ENCODE measurements at places on chromosomes 13 and 19.

DNA sequence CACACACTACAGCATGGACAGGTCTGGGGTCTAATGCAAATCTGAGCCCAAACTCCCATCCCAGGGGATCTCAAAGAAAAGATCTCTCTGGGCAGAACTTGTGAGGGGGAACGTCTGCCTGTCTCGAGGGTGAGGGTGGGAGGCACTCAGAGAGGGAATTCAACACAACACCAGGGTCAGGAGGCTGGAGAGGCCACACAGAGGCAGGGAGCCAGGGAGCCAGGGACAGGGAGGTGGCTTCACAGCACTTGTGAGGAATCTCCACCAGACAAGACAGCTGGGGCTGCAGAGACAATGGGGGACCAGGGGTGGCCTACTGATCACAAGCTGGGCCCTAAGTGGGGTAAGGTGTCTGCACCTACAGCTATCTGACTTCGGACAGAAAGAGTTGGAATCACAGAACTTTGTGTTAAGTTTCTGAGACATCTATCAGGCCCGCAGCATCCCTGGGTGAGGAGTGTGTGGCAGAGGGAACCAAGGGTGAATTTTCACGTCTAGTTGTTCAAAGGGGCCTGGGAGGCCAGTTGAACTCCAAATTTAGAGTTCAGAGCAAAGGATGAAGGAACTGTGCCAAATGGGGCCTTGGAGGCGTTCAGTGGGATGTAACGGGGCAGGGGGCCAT, 12.7 kb upstream of the AKAP8L start:
- DNase-seq = no peak

DNA sequence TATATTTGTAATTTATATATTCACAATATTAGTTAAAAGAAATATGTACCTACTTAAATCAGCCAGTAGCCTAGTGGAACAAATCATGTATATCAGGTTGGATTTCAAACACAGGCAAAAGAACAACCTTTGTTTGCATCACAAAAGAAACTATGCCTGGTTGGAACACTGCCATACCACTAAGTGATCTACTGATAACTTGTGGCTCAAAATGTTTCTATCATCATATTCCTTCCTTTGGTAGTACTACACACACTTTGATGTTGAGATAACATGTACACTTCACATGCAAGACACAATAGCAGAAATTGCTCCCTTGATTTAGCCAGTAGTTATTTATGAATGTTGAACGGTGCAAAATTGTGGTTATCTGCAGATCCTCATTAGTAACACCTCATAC, 146.0 kb upstream of the GPC6 start:
- DNase-seq = no peak

GRCh38 chr13:41495044-41495443, 37.7 kb downstream of the RGCC start:
- no peak for DNase-seq

DNA sequence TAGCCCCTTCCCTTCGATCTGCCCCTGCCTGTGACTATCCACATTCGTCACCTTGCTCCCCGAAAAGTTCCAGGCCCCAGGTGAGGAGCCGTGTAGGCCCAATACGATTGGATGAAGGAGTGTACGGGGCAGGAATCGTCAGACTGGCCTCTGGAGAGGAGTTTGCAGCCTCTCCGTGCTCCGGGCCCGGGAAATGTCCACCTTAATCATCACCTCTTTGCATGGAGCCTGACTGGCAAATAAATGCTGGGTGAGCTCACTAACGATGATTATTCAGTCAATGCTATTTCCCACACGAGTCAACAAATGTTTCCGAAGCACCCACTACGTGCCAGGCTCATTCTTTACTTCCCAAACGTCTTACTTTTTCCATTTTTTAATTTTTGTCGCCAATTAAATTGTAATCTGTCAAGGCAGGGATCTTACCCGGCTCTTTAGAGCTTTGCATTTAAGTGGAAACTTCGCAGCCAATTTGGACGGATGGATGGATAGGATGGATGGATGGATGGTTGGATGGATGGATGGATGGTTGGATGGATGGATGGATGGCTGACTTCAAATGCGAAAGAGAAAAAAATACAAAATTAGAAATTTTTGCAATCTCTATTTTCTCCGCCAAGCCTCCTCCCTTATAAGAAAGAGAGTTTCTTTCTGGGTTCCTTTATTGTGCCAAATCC, 45.8 kb downstream of the TGDS start:
- DNase-seq = no peak

DNA sequence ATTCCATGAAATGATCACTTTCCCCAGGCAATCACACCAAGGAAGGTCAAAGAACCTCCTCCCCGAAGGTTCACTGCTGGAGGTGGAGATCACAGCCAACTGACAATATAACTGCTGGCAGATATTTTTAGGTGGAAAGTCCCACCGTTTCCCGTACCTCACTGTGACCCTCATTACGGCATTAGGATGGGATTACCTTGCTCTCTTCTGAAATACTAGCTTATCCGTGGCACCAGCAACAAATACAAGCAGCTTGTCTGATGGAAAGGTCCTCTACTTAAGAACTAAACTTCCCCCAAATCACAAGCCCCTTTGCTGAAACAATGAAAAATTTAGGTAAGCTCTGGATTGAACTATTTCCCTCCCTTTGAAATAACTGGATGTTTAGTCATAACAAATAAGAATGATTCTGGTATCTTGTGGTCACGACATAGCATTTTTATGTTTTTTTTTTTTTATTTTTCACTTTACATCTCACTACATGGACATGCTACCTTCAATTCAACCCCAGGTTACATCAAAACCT, 178.9 kb downstream of the COL4A1 start:
- DNase-seq = no peak

DNA sequence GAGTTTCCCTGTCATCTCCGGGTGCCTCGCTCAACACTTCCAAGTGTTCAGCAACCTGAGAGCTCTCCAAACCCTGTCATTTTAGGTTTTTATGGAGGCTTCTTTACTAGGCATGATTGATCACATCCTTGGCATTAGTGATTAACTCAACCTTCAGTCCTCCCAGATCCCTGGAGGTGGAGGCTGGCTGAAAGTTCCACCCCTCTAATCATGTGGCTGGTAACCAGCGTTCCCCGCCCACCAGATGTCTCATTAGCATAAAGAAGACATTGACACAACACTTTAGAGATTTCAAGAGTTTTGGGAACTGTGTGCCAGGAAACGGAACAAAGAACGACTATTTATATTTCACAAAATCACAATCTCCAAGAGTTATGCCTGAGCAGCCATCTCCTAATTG, 71.1 kb upstream of the RGCC start:
- DNase-seq = no peak

- DNase-seq = no peak
These were observed 389.5 kb upstream of the ZNF507 start for GRCh38 chr19:31955884-31956283.

GRCh38 chr19:54653181-54653809, 9.5 kb upstream of the LILRB4 start:
- no peak for DNase-seq

- DNase-seq = no peak
These were observed 484.6 kb downstream of the TSHZ3 start for GRCh38 chr19:30864391-30865215.

- DNase-seq = no peak
These were observed 93.5 kb upstream of the MRI1 start for GRCh38 chr19:13670846-13671245.

DNA sequence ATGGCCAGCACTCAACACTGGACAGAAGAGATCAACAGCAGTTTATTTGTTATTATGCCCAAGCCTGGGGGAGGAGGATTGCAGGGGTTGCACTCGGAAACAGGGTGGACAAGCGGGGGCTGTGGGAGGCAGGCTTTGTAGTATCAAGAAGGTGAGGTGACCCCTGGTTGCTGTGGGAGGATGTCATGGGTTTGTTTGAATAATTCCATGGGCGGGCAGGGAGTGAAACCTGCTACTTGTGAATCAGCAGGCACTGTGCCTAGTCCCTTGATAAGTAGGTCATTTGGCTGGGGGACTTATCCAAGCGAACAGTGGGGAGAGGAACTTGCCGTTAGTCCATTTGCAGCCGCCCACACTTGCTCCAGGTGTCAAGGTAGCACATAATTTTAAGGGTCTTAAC, 84.4 kb upstream of the KCTD15 start:
- no peak for DNase-seq

DNA sequence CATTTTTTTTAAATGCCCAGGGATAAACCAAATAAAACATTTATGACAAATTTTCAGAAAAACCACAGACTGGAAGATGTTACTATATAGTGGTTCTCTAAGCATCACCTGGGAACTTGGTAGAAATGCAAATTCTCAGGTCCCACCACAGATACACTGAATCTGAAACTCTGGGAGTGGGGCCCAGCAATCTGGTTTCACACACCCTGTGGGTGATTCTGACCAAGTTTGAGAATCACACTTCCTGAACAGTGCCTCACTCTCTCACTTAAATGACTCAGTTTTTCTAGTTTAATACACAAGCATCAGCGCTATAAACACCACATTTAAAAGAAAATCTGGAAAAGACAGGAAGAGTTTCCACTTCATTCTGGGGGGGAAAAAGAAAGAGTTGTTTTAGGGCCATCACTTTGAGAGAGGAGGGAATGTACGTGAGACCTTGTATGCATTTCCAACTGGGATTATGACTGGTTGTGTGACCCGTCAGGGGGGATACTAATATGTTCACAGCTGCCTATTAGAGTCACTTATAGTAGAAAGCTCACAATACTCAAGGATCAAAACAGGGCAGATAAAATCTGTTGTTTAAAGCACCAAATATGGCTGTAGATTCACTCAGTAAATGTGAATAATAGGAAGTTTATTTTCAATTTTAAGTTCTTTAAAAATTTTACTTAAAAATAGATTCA, 567.7 kb downstream of the GPC6 start:
- no peak for DNase-seq

GRCh38 chr19:47723581-47723940, 10.3 kb downstream of the EHD2 start:
- DNase-seq = no peak

- DNase-seq = no peak
These were observed 3.7 kb downstream of the HRC start for GRCh38 chr19:49151267-49152118.

DNA sequence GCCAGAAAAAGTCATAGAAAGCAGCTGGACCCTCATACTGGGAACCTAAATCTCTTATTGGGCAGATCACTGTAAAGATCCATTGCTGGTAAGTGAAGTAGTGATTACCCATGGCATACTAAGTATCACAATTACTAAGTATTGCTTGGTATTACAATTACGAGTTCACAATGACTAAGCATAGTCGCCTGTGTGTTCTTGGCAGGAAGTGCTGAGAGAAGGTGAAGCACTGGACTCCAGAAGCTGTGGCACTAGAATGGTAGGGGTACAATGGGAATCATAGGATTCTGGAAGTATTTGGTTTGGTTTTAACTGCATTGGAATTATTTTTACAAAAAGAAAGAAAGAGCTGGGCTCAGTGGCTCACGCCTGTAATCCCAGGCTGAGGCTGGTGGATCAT, 20.3 kb downstream of the LGALS16 start:
- no peak for DNase-seq

DNA sequence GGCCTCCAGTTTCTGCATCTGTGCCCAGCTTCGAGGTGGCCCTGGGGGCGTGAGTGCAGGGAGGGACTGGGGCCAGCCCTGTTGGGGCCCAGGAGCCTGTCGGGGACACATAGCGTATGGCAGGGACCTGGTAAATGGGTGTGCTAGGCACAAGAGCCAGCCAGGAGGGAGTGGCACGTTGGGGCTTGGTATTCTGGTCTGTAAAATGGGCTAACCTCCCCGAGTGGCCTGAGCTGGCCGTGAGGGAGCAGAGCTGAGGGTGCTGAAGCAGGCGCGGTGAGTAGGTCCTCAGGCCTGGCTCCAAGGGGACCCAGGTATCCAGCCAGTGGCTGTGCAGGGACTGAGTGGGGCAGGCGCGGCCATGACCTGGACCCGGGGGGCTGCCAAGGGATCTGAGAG, 4.3 kb downstream of the PTOV1 start:
- DNase-seq = no peak

- DNase-seq = no peak
These were observed 51.1 kb downstream of the GPR12 start for GRCh38 chr13:26709461-26709860.

GRCh38 chr19:10289167-10289835, 451 bp upstream of the ICAM5 start:
- no peak for DNase-seq

- DNase-seq = no peak
These were observed 10.6 kb downstream of the CALM3 start for GRCh38 chr19:46611776-46612175.

DNA sequence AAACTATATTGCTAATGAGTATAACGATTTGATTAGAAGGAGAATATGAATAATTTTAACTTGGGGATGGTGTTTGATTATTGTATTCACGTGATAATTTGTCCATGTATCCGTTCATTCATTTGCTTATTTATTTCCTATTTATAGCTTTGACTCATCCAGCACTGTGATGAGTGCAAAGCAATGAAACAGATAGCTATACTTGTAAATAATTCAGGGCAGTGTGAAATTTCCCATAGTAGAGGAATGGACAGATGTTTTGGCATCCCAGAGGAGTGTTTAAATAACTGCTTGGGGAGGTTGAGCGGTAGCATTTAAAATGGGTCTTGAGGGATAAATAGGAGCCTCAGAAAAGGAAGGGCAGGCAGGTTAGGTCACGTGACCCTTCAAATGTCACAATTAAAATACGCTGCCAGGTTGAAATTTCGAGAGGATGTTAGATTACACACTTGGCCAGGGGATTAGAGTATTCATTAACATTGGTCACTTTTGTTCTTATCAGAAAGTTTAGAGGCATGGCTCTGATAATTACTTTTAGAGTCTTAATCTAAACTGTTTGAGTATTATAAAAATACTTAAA, 14.7 kb downstream of the FGF9 start:
- DNase-seq = no peak

DNA sequence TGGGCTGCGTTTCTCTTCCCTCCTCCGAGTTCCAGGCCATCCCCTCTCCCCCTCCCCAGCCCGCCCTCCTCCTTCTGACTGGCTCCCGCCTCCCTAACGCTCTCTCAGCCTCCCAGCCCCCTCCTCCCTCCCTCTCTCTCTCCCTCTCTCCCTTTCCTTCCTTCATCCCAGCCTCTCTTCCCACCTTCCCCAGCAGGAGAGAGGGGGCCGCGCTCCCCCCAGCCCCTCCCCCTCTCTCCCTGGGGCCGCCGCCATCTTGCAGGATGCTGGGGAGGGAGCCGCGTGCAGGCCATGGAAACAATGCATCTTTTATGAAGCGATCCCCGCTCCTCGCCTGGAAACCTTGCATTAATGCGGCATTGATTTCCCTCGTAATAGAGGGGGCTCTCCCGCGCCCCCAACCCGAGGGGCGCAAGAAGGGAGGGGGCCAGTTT, 42.6 kb upstream of the ADGRL1 start:
- DNase-seq = no peak

DNA sequence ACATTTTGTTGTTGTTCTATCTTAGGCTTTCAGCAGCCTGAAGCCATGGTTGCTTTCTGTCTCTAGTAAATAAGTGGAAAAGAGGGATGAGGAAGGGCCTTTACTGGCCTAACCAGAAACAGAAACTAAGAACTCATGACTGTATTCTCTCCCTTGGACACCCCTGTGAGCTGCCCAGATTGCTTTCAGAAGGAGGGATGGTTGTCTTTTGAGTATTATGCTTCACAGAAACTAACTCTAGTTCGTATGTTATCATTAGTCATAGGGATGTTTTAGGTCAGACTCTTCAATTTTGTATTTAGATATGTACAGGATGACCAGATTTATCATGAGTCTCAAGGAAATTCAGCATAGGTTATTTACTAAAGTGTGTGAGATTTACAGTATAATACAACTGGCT, 17.5 kb downstream of the BORA start:
- no peak for DNase-seq
